GOT3 (cell line): ENCODE measurements at places on chromosomes 7 and 10.

DNA sequence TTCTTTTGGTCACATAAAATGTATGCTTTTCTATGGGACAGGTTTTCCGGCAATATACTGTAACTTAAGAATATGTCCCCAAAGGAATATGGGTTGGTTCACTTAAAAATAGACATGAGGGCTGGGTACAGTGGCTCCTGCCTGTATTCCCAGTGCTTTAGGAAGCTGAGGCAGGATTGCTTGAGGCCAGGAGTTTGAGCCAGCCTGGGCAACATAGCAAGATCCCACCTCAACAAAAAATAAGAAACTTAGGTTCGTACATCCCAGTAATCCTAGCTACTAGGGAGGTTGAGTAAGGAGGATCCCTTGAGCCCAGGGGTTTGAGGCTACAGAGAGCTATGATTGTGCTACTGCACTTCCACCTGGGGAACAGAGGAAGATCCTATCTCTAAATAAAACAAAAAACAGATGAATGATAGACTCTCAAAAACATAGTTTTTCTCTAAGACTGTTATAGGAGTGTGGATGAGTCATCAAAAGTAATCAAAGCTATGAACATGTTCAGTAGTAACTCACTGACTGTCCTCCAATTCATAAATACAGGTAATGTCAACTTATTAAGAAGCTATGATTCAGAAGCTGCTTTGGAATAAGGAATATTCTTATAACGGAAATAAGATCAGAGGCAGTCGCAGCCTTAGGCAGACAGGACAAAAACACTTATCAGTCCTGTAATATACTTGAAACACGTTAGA is 2.6 kb upstream of the SEC31B start:
- DNase-seq = no peak

GRCh38 chr10:16857419-16857818 is 40.2 kb upstream of the RSU1 start:
- DNase-seq = no peak

GRCh38 chr7:140521421-140521820 is 42.1 kb upstream of the MKRN1 start:
- no peak for DNase-seq

- no peak for DNase-seq
These were observed 171.5 kb downstream of the CPEB3 start for GRCh38 chr10:92119340-92119739.

GRCh38 chr7:128102490-128103291 is 71.5 kb upstream of the LRRC4 start:
- no peak for DNase-seq

- no peak for DNase-seq
These were observed 104.5 kb downstream of the CHN2 start for GRCh38 chr7:29299086-29299485.

DNA sequence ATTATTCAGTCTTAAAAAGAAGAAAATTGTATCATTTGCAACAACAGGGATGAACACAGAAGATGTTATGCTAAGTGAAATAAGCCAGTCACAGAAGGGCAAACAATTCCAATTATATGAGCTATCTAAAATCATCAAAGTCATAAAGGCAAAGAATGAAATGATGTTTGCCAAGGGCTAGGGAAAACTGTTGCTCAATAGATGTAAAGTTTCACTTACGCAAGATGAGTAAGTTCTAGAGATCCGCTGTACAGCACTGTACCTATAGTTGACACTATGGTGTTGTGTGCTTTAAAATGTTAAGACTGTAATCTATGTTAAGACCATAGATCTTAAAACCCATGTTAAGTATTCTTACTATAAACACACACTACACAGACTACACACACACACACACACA is 904.6 kb upstream of the LRRN3 start:
- DNase-seq = no peak

GRCh38 chr10:120336911-120337540 is 120.0 kb upstream of the PLPP4 start:
- no peak for DNase-seq
